ENCODE measurements at places on chromosomes 5 and 9.

DNA sequence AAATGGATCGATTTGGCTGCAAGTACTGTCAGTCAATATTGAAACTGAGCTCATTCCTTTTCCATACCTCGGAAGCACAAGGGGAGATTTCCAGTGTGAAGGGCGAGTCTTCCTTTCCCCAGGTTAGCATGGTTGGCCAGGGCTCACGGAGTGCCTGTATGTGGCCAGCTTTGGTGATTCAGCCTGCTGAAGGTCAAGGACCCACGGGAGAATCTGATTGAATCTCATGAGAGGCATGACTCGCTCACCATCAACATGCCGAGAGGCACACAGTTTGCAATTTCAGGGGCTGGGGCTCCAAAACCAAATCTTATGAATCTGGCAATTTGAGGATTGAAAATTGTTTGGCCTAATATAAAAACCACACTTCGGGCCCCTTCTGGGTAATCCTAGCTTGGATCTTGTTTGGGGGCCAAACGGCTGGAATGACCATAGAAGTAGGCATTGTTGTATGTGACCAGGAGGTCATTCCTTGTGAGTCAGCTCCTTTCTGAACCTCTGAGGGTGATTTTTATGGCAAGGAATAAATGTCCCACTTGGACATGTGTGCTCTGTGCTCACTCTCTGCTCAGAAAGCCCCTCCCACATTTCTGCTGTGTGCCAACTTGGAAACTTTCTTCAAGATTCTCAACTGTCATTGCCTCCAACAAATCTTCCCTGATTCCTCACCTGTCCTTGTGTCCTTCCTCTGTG, 69.8 kb downstream of the DOCK2 start:
- DNase-seq = no peak

DNA sequence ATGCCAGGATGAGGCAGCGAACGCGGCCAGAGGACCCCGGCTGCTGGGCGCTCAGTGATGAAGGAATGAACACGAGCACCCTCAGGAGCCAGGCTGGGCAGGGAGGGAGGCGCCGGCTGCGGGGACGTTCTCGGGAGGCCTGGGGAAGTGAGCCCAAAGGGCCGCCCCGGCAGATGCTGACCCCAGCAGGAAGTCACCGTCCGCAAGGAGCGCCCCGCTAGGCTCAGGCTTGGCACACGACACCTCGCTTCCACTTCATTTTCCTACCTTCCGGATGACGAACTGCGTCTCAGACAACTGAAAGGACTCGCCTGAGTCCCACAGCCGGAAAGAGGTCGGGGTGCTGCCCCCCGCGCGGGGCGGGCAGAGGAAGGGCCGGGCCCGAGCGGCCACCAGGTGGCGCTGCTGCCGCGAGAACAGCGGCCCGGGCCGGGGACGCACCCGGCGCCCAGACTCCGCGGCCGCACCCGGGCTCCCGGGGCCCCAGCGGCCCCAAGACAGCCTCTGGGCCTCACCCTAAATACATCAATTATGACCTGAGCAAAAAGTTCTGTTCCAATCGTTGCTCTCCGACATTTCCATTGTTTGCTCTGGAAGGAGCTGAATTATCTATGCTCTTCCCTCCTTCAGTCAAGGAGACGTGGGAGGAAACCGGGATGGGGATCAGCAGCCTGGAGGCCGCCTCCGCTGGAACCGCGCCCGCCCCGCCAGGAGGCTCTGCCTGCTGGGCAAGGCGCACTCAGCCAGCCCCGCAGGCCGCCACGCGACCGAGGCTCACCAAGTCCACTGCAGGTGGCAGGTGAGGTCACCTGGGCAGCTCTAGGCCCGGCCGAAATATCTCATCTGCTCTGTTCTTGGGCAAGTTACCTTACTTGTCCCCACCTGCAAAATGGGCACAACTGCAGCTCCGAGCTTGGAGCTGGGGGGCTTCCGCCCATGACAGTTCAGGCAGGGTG, 107.0 kb downstream of the ZNF354C start:
- peak; percentile 37 for DNase-seq

- DNase-seq = no peak
These were observed 1.0 kb downstream of the NIPSNAP3A start for GRCh38 chr9:104748359-104749031.

DNA sequence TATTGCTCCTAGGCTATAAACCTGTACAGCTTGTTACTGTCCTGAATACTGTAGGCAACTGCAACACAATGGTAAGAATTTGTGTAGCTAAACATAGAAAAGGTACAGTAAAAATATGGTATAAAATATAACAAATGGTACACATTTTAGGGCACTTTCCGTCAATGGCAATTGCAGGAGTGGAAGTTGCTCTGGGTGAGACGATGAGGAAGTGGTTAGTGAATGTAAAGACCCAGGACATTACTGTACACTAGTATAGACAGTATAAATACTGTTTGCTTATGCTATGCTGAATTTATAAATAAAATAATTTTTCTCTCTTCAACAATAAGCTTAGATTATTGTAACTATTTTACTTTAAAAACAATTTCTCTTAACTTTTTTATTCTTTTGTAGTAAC, 15.6 kb upstream of the ADRB2 start:
- DNase-seq = no peak
